Activated naive CD4-positive, alpha-beta T cell treated with anti-CD3 and anti-CD28 coated beads, Interleukin-2, amount 50 U/mL, for 72 hours (primary cell): ENCODE measurements at places on chromosomes 6 and 20.

GRCh38 chr6:2435323-2435722 lies 189.9 kb upstream of the GMDS start:
- no peak for DNase-seq

GRCh38 chr6:16742116-16742515 lies 19.1 kb downstream of the ATXN1 start:
- DNase-seq: no peak

- no peak for DNase-seq
Measured at GRCh38 chr6:19655744-19656143, 181.4 kb upstream of the ID4 start.

DNA sequence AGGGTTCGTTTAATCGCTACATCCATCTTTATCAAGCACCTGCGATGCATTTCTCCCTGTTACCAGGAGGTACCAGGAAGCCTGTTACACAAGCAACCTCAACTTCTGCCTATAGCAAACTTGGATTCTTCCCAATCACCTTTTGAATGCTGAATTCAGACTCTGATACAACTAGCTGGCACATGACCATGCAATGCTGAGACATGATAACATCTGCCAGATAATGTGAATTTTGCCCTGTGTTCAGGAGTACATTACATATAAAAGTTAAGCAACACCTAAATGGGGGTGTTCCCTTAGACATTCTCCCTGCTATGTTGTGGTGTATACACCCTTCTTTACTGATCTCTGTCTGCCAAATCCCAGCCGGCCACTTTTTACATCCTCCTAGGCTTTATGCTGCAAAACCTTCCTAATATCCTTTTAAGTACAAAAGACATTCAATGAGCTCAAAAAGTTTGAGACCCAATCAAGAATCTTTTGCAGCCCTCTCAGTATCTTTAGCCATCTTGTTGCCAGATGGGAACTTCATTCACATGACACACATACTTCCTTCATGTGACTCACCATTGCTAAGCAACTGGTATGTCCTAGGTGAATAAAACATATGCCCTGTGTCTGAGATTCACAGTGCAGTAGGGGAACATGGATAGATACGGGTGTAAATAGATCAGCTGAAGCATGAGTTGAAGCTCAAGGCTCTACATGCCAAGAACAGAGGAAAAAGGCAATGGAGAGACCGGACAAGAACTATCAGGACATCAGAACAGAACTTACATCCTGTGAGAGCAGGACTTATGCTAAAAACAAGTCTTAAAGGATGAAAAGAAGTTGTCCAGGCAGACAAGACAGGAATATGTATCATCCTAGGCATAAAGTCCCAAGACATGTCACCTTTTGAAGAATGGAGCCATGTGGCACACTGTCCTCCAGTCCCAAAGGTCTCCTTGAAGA lies 84.3 kb downstream of the ZHX3 start:
- no peak for DNase-seq

GRCh38 chr20:50468378-50468798 lies 41.8 kb upstream of the PTPN1 start:
- no peak for DNase-seq

GRCh38 chr6:159745081-159745480 lies 16.8 kb upstream of the ACAT2 start:
- DNase-seq: no peak

DNA sequence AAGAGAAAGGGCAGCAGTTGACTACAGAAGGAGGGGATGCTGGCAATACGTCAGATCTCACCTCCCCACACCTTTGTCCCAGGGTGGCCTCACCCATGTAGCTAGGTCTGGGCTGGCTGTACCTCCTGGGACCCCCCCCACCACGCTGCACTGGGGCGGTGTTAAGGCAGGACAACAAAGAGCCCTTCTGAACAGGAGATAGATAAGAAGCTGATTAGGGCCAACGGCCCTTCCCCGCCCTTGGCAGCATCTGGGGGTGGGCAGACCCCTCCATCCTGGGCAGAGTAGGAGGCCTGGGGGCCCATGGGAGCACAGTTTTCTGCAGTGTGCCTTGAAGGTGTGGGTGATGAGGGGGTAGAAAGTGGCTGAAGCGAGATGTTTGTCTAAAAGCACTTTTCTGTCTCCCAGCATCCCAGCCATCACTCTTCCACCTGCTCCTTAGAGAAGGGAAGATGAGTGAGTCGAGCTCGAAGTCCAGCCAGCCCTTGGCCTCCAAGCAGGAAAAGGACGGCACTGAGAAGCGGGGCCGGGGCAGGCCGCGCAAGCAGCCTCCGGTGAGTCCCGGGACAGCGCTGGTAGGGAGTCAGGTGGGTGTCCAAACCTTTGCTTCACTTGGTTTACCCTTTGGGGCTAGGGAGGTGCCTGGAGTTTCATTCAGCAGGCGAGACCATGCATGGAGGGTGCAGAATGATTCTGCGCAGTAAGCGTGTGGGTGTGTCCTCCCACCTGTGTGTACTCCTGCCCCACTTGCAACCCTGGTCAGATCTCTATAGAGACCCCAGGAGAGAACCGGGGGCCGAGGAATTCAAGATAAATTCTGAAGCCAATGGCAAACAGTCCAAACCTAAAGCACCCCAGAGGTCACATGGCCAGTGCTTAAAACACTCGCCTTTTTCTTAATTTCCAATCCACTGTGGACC lies 3.9 kb downstream of the HMGA1 start:
- no peak for DNase-seq

- no peak for DNase-seq
Measured at GRCh38 chr6:170167657-170168159, 123.2 kb downstream of the DLL1 start.

GRCh38 chr6:36636283-36636682 lies 42.1 kb downstream of the SRSF3 start:
- DNase-seq: no peak

- DNase-seq: no peak
Measured at GRCh38 chr6:24492475-24492874, 2.3 kb upstream of the ALDH5A1 start.

DNA sequence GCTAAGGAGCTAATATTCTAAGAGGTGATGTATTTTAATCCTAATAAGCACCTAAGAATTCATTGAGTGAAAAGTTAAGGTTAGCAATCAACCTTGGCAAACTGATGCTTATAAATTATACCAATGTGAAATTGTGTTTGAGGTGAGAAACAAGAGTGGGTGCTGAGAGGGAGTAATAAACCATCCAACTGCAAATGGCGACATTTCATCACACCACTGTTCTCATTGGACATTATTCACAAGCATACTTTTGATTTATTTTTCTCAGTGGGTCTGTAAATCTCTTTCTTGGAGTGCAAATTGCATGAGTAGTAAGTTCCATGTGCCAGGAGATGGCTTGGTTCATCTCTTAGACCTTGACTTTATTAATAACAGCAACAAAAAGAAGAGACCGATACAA lies 71.5 kb downstream of the BMP6 start:
- no peak for DNase-seq

DNA sequence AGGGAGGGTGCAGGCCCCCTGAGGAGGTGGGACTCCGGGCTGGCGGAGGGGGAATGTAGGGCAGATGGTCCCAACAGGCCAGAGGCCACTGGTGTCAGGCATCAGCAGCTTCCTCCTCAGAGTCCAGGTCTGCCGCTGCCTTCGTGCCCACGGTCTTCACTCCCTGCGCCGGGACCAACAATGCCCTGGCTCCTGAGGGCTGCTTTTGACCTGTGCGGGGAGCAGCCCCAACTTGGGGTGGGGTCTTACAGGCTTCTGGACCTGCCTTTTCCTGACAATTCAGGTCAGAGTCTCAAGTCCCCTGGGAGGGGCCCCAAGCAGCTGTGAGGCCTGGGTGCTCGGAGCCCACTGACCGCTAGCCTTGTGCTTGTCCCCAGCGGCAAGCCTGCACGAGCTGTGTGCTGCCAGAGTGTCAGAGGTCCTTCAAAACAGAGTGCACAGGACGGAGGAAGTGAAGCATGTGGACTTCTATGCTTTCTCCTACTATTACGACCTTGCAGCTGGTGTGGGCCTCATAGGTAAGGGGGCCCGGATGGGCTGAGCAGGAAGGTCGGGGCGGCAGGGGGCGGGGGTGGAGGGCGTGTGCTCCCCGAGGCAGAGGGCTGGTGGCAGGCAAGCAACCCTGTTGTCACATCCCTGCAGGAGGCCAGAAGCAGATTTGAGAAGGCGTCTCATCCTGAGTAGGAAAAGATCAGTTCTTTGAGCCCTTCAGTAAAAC lies 25.3 kb upstream of the PYGB start:
- no peak for DNase-seq

DNA sequence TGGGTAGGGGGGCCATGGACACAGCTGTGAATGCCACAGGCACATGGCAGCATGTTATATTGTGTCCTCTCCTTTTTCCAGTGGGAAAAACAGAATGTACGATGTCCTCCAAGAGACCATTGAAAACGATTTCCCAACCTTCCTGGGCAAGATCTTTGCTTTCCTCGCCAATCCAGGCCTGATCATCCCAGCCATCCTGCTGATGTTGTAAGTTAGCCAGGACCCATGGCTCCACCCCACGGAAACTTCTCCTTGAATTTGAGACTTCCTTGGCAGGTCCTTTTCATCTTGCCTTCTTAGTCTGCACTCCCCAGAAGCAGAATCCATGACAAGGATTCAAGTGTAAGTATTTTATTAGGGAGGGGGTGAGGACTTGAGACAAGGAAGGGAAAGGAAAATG lies 28.2 kb upstream of the NOP56 start:
- no peak for DNase-seq

DNA sequence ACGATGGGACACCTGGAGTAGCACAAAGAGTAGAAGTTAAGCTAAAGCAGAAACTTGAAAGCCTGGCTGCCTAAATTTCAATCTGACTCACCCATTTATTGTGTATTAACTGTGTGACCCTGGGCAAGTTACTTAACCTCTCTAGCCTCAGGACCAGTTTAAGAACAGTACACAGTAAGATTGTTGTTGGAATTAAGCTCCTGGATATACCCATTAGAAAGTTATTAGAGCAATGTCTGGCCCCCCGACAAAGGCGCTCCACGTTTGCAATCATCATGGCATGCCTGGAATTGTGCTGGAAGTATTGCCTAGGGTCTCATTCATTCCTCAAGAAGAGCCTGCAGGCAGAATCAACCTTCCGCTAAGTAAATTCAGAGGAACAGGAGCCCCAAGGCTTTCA lies 1.4 kb downstream of the SDC4 start:
- DNase-seq: no peak

DNA sequence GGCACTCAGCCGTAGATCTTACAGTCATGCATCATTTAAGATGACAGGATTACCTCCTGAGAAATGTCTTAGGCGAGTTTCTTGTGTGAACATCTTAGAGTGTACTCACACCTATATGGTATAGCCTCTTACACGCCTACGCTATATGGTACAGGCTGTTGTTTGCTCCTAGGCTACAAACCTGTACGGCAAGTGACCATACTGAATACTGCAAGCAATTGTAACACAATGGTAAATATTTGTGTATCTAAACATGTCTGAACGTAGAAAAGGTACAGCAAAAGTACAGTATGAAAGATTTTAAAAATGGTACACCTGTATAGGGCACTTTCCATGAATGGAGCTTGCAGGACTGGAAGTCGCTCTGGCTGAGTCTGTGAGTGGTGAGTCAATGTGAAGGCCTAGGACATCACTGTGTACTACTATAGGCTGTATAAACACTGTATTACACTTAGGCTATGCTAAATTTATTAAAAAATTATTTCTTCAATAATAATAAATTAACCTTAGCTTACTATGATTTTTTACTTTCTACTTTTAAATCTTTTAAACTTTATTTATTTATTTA lies 541 bp upstream of the IL20RA start:
- DNase-seq: no peak

DNA sequence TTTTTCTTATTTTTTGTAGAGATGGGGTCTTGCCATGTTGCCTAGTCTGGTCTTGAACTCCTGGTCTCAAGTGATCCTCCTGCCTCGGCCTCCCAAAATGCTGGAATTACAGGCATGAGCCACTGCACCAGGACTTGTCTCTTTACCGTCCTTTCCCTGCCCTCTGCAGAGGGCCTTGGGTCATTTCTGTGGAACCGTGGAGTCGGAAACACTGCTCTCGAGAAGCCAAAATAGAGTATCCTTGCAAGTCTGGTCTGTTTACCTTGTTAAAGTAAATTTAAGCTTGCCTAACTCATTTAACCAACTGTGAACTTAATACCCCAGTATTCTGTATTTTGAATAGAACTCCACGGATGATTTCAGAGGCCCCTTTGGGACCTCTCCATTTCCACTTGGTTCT lies 51.4 kb downstream of the KDM1B start:
- no peak for DNase-seq

DNA sequence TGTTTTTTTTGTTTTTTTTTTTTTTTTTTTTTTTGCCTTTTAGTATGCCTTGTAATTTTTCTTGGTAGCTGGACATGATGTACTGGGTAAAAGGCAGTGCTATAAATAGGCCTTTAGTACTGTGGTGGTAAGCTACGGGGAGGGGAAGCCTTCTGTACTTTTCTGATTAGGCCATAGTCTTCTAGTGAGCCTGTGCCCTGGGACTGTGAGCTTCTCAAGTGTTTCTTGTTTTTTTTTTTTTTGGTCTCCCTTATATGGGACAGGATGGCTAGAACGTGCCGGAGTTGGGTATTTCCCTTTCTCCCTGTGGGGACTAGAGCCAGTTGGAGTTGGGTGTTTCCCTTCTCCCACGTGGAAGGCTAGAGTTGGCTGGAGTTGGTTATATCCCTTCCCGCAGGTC lies 59.4 kb upstream of the PRELID3B start:
- DNase-seq: no peak

DNA sequence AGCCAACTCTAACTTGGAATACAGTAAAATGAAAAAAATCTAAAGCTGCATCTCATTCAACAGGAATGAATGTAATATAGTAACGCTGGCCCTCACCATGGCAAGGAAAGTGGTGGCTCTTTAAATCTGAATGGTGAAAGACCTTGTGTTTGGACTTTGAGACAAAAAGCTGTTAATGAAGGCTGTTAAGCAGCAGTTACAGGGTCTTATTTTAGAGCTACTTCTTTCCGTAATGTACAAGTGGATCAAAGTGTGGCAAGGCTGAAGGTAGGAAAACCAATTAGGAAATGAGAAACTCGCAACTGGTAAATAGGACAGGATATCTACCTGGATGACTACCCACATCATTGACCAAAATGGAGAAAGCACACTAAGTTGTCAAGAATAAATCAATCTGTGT lies 11.6 kb upstream of the TRIM39 start:
- DNase-seq: no peak

DNA sequence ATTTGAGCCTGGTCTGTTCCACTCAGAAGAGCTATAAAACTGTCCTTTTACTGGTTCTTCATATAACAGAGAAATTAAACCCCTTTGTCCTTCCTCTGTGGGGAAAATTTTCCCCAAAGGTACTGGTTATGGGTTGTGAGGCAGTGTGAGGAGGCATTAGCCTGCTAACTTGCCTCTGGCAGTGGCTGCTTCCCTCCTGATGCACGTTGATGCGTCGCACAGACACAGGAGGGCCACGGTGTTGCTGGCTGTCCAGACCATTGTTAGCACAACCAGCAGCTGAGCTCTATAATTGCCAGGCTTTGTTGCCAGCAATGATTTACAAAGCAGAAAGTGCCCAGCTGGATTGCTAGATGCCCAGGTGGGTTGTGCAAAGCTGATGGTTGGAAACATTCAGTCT lies 10.1 kb downstream of the AAR2 start:
- no peak for DNase-seq

DNA sequence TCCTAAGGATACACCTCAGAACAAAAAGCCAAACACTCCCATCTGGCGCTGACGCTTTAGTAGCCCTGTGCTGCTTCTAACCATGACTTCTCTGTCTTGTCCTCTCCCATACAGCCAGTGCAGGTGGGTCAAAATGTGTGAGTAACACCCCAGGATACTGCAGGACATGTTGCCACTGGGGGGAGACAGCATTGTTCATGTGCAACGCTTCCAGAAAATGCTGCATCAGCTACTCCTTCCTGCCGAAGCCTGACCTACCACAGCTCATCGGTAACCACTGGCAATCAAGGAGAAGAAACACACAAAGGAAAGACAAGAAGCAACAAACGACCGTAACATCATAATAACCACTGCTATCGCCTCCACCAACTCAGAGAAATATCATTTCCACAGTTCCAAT lies 1.4 kb downstream of the DEFB132 start:
- no peak for DNase-seq
